ENCODE measurements at places on chromosomes 12 and 14.

DNA sequence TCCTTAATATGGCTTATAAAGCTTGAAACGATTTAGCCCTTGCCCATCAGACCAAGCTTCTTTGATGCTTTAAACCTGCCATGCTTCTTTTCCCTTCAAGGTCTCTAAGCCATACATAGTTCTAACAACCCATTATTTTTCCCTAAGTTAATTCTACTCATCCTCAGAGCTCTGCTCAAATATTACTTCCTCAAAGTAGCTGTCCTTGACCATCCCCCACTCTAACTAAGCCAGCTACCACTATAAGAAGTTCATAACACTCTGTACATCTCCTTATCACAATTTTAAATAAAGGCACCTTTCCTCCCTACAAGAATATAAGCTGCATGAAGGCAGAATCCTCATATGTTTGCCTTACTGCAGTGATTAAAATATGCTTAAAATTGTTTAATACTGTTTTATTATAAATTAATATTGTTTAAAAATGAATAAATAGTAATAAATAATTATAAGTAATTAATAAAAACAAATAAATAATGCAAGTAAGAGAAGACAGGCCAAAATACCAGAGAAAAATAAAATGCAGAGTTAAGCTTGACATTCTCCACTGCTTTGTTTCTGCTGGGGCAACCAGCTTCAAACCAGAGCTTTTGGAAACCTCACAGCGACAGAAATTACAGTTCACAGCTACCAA, 76.8 kb downstream of the NUMB start:
- DNase-seq, result no peak

GRCh38 chr12:80590085-80590484, 117.3 kb upstream of the MYF6 start:
- DNase-seq, result no peak

- DNase-seq, result peak; percentile 66
Measured at GRCh38 chr12:12327802-12328201, 22.2 kb downstream of the MANSC1 start.

DNA sequence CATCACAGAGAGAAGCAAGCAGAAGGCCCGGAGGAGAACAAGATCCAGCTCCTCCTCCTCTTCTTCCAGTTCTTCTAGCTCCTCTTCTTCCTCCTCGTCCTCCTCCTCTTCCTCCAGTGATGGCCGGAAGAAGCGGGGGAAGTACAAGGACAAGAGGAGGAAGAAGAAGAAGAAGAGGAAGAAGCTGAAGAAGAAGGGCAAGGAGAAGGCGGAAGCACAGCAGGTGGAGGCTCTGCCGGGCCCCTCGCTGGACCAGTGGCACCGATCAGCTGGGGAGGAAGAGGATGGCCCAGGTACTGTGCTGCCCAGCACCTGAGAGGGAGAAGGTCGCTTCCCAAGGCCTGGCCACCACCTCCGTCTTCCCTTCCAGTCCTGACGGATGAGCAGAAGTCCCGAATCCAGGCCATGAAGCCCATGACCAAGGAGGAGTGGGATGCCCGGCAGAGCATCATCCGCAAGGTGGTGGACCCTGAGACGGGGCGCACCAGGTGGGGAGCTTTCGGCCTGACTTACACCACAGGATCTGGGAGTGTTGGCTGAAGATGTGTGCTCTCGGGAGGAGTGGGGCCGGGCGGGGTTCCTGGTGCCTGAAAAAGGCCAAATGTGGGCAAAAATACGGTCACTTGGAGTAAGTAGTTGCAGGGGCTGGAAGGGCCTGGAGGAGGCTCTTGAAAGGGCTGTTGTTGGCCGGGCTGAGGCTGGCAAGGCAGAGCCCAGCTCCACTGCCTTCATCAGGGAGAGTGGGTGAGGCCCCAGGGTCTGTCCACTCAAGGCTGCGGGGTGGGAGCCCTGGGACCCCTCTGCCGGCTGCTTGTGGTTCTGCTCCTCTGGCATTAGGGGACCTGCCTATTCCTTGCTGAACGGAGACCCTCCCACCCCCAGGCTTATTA, 1.4 kb downstream of the ARL6IP4 start:
- no peak for DNase-seq

- DNase-seq, result no peak
Measured at GRCh38 chr14:45359746-45360145, 106.7 kb upstream of the MIS18BP1 start.

DNA sequence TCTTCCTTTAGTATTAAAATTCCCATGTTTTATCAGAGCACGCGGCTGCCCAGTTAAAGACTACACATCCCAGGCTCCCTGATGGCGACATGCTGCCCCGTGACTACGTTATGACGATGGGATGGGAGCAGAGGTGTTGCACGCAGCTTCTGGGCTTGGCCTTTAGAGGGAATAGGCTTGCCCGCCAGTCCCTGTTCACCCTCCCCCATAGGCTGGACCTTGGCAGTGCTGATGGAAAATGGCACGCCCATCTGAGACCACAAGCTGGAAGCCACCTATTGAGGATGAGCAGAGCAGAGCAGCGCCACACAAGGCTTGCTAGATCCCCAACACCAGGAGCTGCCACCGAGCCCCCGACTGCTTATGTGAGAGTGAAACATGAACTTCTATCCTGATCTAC, 24.7 kb downstream of the TTC7B start:
- DNase-seq, result no peak

DNA sequence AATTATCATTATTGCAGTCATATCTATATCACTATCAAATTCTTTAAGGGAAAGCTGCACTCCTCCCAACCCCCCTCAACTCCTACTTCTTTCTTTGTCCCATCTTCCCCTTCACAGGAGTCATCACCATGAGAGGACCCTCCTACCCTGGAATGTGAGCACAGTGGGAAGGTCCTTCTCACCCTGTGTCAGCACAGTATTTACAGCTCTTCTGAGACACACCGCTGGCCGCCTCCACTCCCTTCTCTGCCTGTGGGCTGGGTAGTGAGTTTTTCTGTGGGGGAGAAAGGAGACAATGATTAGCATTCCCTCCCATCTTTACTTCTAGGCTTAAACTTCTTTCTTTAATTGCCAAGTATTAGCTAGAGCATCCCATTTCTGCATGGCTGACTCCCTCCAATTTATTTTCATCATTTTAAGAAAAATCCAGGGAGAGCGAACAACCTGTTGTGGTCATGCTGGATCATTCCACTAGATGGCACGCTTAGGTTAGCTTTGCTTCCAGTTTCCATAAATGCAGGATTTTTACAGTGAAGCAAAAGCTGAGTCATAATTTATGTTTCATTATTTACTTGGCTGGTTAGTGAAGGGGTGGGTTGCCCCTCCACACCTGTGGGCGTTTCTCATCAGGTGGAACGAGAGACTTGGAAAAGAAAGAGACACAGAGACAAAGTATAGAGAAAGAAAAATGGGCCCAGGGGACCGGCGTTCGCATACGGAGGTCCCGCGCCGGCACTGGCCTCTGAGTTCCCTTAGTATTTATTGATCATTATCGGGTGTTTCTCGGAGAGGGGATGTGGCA, 188.5 kb downstream of the ALX1 start:
- DNase-seq, result peak; percentile 67

DNA sequence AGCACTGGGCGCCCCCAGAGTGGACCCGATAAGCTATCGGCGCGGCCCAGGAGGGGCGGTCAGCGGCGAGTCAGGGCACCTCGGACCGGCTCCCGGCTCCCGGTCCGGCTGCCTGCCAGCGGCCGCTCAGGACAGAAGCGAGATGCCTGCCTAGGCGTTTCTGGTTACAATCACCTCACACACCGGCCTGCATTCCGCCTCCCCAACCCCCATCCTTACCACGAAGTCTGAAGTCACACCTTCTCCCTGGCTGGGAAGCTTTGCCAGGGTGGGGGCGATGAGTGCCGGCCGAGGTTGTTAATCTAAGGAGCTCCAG, 42.6 kb upstream of the TBX5 start:
- no peak for DNase-seq

- DNase-seq, result no peak
Measured at GRCh38 chr12:111172786-111173185, 196.1 kb downstream of the PHETA1 start.

DNA sequence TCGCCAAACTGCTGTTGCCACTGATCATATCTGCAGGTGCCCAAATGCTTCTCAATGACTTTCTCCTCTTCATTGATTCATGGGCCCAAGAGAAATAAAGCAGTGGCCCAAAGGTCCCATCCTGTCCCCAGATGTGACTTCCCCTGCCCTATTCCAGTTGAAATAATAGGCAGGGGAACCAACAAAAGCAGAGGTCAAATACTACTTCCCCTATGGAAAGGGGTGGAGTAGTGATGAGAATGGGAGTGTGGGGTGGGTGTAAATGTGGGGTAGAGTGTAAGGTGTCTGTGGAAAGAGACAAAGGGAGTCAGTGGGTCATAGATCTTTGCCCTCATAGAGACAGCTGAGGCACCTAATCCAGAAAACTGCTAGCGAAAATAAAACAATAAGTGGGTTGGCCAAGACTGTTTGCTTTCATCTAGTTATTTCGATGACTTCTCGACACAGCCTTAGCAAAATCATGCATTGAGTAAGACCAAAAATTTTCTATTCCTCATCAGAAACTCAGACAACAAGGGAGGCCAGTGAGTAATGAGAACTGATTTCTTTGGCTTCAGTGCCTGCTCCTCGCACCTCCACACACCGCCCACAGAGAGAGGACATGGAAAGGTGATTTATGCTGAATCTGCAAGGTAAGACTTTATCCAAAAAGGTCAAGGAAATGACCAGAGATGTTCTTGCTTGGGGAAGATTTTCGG, 10.9 kb upstream of the IL22 start:
- no peak for DNase-seq
